Anterior cingulate cortex (tissue), 58 donors: ENCODE measurements at places on chromosomes 1 and 21.

DNA sequence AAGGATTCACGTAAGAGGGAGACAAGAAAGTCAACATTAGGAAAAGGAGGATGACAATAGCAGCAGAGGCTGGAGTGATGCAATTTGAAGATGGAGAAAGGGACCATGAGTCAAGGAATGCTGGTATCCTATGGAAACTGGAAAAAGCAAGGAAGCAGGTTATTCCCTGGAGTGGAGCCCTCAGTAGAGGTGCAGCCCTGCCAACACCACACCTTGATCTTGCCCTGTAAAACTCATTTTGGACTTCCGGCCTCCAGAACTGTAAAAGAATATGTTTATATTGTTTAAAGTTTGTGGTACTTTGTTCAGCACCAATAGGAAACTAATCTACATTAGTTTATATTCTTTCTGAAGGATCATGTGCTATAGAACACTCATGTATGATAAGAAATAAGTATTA lies 19.6 kb upstream of the CLDN17 start:
- no peak for DNase-seq

DNA sequence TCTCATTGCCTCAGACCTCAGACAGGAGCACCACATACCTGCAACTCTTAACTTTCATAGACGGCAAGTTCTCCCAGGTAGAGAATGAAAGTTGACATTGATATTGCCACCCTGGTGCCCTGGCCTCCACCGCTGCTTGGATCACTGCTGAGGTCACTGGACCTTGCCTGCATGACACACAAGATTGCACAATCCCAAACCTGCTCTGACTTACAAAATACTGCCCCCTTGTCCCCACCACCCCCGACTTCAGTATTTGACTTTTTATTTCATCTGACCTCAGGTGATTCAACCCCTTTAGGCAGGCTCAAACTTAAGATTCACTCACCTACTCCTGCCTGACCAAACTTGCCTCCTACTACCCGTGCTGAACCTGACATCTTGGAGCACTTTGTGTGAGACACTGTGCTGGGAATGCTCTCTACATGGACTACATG lies 43.1 kb upstream of the S1PR1 start:
- no peak for DNase-seq

- no peak for DNase-seq
Observed at GRCh38 chr1:44327679-44328491, 27.2 kb downstream of the ERI3 start.

DNA sequence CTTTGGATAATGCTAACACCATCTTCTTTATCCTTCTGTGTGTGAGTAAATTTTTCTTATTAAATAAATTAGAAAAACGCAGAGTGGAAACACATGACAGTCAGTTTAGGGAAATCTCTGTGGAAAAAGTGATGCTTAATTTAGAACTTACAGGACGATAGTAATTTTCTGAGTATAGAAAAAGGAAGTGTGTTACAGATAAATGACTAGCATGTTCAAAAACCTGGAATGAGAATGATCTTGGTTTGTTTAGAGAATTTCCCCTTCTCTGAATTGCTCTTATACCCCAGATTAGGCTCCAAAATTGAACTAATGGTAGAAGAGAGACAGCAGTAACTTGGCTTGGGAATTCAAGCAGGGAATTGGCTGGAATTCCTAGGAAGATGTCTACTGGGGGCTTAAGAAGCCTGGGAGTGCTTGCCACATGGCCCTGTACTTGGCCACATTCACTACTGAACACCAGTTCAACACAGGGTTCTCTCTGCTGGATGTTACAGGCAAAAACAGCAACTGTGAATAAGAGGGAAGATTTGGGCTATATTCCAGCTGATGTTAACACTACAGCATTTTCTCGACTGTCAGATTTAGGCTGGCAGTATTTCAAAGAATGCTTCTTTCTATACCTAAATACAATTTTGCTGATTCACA lies 1004.2 kb downstream of the TTLL7 start:
- no peak for DNase-seq

DNA sequence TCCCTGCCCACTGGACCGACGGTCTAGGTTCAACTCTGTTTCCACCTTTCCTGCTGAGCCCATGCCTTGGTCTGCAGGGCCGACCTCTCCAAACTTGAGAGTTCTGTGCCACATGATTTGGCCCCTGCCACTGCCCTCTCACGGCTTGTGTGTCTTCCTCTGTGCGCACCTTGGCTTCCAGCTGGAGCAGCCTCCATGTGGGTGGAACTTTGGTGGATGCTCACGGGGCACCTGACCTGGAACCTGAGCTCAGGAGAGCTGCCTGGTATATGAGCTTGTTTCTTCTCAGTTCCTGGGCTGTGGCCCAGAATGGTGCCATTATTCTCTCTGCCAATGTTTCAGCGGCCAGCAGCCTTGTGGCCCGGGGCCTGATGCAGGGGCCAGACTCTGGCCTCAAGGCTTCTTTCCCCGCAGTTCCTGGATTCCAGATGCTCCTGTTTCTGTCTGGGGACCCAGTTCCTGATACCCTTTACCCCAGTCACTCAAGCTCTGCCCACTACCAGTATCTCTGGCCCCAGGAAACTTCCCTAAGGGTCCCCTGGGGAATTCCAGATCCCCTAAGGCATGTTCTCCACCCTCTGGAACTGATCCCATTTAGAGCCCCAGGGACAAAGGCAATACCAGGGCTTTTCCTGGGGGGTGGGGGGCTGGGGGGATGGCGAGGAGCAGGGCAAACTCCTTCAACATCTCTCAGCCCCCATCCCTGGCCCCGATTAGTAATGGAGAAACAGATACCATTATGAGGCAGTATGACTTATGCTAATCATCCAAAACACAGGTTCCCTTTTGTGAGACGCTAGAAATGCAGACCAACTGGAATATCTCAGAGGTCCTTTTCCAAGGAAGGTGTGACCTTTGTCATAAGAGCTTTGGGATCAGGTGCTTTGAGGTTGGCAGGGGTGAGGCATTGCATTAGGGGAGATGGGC lies 11.1 kb downstream of the QSOX1 start:
- DNase-seq: no peak

DNA sequence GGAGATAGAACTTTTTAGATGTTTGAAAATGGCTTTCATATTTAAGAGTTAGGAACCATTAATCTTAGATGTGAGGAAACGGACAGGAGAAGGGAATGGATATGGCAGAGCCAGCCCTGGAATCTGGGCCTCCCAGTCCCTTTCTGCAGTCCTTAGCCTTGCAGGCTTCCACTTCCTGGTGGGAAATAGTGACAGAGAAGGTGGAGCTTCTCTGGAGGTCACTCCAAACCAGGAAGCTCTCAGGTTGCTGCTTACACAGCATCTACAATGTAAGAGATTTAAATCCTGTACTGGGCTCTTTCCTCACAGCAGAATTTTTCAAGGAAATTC lies 2.5 kb downstream of the S100A11 start:
- DNase-seq: no peak

DNA sequence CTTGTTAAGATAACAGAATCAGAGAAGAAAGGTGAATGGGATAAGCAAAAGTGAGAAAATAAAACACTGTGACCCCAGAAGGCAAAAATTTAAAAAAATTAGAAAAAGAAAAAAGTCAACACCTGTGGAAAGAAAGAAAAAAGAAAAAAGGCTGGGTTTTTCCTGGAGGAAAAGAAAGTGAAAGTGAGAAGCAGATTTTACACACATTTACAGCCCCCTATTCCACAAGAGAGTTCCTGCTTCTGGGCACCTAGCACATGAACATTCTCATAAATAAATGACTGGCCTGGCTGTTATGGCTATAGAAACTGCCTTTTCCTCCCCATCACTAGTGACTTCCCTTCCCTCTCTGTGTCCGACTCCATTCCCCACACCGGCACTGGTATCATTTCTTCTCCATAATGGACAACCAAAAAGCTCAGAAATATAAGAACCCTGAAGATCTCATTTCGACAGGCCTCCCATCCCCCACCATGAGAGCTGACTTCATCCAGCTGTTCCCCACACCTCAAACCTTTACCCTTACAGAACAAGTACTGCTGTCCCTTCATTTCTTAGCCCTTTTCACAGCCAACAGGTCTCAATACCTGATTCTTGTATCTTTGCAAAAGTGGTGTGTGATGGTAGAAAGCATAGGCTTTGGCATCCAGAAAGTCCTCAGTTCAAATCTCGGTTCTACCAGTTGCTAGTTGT lies 12.6 kb downstream of the MTF1 start:
- no peak for DNase-seq

GRCh38 chr1:181152892-181153633 lies 64.6 kb downstream of the IER5 start:
- peak; percentile 31 for DNase-seq

- DNase-seq: no peak
Observed at GRCh38 chr1:58431901-58432620, 114.5 kb downstream of the OMA1 start.
